ENCODE measurements at places on chromosomes 3 and 15. TPM values are rescaled to one million over a fixed set of nuclear protein-coding genes. Genes with fewer than 3 reads are reported as not detected.

DNA sequence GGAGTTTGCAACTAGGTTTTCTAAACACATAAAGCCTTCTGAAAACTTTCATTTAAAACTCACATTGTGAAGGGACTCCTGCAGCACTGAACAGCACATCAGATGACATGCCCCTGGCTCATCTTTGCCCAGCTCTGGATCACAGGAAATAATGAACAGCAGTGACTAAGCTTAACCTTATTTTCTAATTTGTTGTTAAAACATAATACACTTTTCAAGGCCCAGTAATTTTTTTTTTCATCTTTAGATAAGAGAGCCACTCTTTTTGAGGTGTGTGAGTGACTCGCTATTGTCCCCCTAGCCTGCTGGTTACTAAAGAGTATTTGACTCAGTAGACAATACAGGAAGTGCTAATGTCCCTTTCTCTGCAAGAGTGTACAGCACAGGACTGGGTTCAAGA lies 204.0 kb downstream of the OSBPL10 start:
- DNase-seq = peak; percentile 60

DNA sequence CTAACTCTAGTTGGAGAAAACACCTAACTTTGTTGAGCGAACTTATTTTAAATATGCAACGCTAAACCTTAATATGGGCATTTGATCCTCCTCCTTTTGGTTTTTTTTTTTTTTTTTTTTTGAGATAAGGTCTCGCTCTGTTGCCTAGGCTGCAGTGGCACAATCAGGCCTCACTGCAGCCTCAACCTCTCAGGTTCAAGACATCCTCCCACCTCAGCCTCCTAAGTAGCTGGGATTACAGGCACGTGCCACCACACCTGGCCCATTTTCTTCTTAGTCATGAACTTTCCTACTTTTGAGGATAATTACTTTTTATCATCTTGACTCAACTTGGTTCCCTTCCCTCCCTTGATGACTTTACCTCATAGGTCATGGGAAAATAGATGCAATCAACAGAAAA lies 3.9 kb downstream of the NUSAP1 start:
- no peak for DNase-seq

The SERINC4 gene
- not detected for total RNA-seq

GRCh38 chr3:118970819-118971218 lies 63.8 kb downstream of the IGSF11 start:
- DNase-seq = no peak

The PP2D1 gene
- total RNA-seq = not detected

The TF gene
- not detected for total RNA-seq

DNA sequence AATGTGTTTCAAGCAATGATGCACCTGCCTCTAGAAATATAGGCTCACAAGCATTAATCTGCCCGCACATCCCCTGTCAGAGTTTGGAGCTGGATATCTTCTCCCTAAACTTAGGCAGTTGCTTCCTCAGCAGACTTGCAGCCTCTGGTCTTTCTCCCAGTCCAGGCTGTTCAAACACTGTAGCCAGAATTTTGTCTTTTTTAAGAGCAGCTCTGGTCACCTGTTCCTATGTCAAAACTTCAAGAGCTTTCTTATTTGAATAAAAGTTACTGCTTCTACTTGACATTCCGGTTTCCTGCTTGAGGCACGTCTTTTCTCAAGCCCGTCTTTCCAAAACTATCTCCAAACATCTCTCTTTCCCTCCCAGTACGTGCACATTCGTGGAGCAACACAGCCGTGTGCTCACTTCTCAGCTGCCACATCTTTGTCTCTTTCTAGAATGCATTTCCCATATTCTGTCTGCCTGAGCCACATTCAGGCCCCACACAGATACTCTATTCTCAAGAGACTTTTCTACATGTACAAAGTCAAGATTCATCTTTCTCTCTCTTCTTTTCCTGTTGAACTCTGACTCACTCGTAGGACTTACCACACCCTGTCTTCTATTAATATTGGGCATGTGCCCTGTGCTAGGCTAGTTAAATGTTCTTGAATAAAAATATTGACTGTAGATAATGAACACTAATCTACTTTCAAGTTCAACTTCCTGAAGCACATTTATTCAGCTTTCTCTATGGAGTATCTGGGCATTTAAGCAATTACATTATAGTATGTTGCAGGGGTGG lies 307.7 kb upstream of the SOX2 start:
- DNase-seq = no peak

The PLCB2 gene
- 0.76 TPM for total RNA-seq

- peak; percentile 35 for DNase-seq
These were observed 464.9 kb downstream of the MFSD1 start for GRCh38 chr3:159266779-159267178.

GRCh38 chr3:139460076-139460475 lies 16.2 kb downstream of the RBP2 start:
- peak; percentile 3 for DNase-seq

- DNase-seq = no peak
These were observed 4.2 kb downstream of the SLC28A1 start for GRCh38 chr15:84888639-84889038.

DNA sequence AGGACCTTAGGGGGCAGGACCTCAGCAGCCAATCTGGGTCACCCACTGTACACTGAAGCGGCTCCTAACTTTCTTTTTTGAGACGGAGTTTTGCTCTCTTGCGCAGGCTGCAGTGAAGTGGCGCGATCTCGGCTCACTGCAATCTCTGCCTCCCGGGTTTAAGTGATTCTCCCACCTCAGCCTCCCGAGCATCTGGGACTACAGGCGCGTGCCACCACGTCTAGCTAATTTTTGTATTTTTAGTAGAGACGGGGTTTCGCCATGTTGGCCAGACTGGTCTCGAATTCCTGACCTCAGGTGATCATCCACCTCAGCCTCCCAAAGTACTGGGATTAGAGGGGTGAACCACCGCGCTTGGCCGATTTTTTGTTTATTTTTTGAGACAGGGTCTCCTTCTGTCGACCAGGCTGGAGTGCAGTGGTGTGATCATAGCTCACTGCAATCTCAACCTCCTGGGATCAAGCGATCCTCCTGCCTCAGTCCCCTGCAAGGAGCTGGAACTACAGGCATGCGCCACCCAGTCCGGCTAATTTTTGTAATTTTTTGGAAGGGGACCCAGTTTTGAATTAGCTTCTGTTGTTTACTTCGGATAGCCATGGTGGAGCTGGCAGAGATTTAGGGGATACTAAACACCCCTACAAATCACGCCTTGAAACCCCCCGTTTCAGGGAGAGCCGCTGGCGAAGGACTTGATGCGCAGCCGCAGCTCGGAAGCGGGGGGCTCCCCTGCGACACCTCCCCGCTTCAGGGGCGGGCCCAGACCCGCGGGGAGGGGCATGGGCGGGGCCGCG lies 1.5 kb upstream of the CLK3 start:
- no peak for DNase-seq

Data from GM23248 (cell line).